ENCODE measurements at places on chromosomes 3 and 15.

- no peak for DNase-seq
Observed at GRCh38 chr3:176687754-176688153, 509.5 kb downstream of the TBL1XR1 start.

GRCh38 chr15:81117136-81117535 lies 16.9 kb upstream of the CFAP161 start:
- no peak for DNase-seq

- DNase-seq: no peak
Observed at GRCh38 chr3:133294253-133294652, 105.6 kb upstream of the BFSP2 start.

DNA sequence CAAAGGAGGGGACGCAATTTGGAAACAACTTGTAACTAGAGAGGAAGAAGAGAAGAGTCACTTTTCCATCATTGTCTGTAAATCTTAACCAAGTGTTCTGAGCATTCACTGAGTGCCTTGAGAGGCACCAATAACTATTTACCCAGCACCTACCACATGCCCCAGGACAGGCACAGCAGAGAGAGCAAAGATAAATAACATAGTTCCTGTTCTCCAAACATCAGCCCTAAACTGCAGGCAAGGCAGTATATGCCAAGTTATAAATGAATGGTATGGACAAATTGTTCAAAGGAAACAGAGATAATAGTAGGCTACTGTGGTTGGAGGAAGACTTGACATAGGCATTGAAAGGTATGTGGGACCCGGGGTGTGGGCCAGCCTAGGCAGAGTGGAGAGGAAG lies 45.6 kb downstream of the ITGB5 start:
- DNase-seq: no peak

DNA sequence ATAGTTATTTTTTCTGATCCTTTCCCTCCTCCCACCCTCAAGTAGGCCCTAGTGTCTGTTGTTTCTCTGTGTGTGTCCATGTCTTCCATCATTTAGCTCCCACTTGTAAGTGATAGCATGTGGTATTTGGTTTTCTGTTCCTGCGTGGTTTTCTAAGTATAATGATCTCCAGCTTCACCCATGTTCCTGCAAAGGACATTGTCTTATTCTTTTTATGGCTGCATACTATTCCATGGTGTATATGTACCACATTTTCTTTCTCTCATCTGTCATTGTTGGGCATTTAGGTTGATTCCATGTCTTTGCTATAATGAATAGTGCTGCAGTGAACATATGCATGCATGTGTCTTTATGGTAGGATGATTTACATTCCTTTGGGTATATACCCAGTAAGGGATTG lies 145.7 kb upstream of the NR2E3 start:
- DNase-seq: no peak

DNA sequence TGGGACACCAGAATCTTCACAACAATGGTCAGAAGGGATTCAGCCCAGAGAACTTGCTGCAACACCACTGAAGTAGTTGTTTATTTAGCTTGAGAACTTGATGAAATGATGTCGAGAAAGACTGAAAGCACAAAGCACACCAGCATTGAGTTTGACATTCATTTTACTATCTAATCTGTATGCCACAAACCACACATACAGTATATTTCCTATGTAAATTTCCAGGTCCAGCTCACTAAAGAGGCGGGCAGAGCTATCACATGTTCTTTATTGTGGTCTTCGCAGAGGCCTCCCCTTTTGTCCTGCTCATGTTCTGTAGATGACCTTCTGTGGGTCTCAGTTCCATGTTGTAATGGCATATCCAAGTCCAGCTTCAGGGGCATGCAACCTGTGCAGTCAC lies 10.4 kb upstream of the FMN1 start:
- no peak for DNase-seq

DNA sequence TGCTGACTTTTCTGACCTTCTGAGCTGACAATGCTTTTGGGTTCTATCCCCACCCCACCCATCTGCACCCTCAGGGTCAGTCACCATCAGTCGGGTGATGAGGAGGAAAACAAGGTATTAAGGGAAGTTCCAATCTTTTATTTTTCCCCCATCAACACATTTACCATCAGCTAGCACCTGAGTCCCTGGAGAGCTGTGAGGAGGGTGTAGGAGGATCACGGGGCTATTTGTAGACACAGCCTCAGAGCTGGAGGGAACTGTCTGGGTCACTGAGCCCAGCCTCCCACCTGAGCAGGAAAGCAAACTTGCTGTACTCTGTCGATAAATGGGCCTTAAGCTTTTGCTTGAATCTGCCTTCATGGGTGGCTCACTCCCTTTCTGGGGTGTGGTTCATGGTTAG lies 24.8 kb upstream of the ZFAND6 start:
- DNase-seq: no peak

GRCh38 chr3:38110314-38111050 lies 26.4 kb downstream of the ACAA1 start:
- no peak for DNase-seq

- no peak for DNase-seq
Observed at GRCh38 chr3:156093964-156094363, 26.4 kb upstream of the KCNAB1 start.

GRCh38 chr3:131530843-131531242 lies 28.1 kb upstream of the MRPL3 start:
- no peak for DNase-seq

- DNase-seq: no peak
Observed at GRCh38 chr3:150299201-150299600, 108.9 kb upstream of the TSC22D2 start.

- no peak for DNase-seq
Observed at GRCh38 chr15:82715003-82715402, 5.3 kb upstream of the AP3B2 start.

GRCh38 chr3:124273651-124274050 lies 281.7 kb upstream of the ROPN1 start:
- DNase-seq: no peak

GRCh38 chr3:4754180-4755086 lies 224.8 kb upstream of the BHLHE40 start:
- DNase-seq: no peak

- peak; percentile 10 for DNase-seq
Observed at GRCh38 chr3:32421991-32422859, 30.6 kb downstream of the CMTM7 start.

DNA sequence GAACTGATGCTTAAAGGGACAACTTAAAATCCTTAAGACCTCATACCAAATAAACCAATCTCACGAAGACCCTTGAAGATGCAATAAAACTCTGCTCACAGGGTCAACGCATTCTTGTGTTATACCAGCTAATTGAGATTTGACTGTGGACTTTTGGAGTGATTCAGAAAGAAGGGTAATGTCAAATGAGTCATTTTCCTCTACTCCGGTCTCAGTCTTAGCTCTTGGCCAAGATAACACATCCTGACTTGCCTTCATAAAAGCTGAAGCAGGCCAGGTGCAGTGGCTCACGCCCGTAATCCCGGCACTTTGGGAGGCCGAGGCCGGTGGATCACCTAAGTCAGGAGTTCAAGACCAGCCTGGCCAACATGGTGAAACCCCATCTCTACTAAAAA lies 3.8 kb downstream of the PKM start:
- DNase-seq: no peak

DNA sequence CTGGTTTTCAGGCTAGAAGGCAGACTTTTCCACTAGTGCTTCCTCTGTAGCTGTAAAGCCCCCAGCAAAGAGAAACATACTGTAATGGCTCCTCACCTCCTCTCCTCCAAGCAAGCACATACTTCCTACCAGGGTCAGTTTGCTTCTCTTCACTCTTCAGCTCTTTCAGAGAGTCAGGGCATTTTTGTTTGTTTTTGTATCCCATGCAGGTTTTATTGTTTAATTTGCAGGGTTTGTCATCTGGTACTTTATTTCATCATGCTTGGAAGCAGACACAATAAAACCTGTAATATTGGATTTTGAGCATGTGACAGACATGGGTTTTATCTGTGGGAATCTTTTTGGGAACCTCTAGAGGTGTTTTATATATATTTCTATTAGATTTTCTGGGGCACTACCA lies 753.3 kb upstream of the ROBO1 start:
- DNase-seq: no peak

- DNase-seq: peak; percentile 25
Observed at GRCh38 chr3:127254730-127255129, 33.1 kb downstream of the PRR20G start.

DNA sequence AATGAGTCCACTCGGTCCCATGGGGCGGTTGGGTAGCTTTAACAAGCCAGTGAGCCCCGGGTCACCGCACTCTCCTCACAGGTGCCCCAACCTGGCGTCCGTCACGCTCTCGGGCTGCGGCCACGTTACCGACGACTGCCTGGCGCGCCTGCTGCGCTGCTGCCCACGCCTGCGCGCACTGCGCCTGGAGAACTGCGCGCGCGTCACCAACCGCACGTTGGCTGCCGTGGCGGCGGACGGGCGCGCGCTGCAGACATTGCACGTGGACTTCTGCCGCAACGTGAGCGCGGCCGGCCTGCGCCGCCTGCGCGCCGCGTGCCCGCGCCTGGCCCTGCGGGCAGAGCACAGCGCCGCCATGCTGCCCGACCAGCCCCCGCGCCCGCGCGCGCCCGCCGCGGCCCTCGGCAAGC lies 3.4 kb downstream of the FBXL22 start:
- peak; percentile 96 for DNase-seq

- DNase-seq: no peak
Observed at GRCh38 chr3:67000009-67000408, 1.9 kb downstream of the KBTBD8 start.

- no peak for DNase-seq
Observed at GRCh38 chr3:195873281-195873887, 35.0 kb downstream of the TNK2 start.

GRCh38 chr3:167735233-167736138 lies at the start of gene SERPINI1:
Gene SERPINI1 (plus strand): TSS chr3:167735721. CDS start chr3:167789129, 53,408 bp downstream.
- DNase-seq: peak; percentile 85

GRCh38 chr15:99414755-99415731 lies 150.7 kb upstream of the MEF2A start:
- DNase-seq: no peak

GRCh38 chr3:149612456-149612855 lies 45.4 kb downstream of the WWTR1 start:
- no peak for DNase-seq

DNA sequence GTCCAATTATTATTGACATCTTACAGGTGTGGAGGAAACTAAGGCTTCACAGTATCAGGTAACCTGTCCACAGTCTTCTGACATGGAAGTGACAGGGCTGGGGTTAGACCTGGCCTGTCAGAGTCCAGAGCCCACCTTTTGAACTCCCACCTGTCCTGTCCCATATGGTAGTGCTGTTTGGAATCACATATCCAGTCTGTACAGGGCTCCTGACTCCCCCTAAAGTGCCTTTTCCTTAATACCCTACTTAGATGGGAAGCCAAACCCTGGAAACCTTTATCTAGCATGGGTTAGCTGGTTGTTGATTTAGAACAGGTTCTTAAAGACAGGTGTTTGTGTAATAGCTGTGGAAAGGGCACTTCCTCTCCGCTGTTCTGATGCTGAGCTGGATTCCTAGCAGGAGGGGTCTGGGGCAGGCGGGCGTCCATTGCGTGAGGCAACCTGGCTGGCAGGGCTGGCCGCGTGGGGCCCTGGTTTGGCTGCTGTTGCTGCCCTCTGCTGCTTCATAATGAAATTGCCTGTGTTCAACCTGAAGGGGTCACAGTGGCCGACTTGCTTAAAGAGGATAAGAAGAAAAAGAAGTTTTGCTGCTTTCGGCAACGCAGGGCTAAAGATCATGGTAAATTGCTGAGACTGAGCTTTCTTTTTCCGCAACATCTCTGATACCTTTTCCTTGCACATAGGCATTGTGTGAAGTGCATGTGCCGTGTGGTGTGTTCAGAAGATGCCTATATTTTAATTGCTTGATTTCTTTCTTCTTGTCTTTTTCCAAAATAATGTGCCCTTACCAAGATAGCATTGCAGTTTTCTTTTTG lies 136.2 kb downstream of the CHDH start:
- peak; percentile 71 for DNase-seq

DNA sequence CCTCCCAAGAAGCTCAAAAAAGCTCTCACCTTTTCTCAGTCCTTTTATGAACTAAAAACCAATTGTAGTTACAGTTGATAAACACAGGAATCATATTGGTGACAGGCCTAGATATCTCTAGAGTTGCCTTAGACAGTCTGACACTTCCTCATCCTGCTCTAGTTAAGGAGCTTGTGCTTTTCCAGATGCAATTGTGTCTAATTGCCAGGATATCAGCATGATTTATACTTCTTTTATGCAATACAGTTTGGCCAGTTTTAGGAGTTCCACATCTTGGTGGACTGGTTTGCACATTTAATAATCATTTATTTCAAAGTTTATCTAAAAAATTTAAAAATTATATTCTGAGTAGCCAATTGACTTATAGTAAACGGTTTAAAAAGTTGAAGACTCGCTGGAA lies 95.7 kb downstream of the DUT start:
- DNase-seq: no peak

- DNase-seq: no peak
Observed at GRCh38 chr3:20320489-20320888, 134.5 kb upstream of the SGO1 start.

DNA sequence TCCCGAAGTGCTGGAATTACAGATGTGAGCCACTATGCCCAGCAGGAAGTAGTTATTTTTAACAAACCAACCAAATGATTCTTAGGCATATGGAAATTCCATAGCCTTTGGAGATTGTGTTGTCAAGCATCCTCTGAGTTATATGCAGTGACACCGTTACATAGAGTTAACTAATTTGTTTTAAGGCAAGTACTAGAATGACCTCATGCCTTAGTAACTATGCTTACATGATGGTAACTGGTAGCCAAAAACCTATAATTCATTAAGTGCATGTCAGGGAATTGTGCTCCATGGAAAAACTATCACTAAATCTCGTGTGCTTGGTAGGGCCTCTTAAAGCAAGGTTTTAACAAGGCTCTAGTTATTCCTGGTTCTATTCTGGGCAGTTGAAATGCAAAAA lies 392.8 kb downstream of the TUSC7 start:
- DNase-seq: no peak

- no peak for DNase-seq
Observed at GRCh38 chr3:107236655-107237337, 140.4 kb upstream of the CCDC54 start.

- no peak for DNase-seq
Observed at GRCh38 chr3:61853912-61854311, 292.5 kb downstream of the PTPRG start.

DNA sequence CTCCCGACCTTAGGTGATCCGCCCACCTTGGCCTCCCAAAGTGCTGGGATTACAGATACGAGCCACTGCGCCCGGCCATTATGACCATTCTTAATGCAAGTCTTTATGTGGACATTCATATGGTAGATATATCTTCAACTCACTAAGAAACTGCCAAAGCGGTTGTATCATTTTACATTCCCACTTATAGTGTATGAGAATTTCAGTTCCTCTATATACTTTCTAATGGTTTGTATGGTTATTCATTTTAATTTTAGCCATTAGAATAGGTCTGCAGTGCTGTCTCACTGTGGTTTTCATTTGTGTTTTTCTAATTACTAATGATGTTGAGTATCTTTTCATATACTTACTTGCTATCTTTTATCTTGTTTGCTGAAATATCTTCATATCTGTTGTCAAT lies 32.5 kb downstream of the TCF12 start:
- no peak for DNase-seq

DNA sequence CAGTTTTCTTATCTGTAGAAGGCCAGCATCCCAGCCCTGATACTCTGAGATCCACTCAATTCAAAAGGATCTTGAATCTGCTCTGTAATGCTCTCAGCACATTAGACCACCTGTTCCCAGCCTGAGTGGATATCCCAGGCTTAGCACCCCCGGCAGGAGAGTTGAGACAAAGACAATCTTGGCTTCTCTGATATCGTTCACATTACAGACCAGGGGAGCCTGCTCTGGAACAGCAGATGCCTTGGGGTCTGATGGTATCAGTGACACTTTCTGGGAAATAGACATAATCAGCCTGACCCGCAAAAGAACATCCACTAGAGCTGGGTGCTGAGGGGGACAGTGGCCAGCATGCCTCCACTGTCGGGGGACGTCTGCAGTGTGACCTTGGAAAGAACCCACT lies 70.6 kb downstream of the BDH1 start:
- DNase-seq: no peak

All from A549 (cell line).